ENCODE measurements at places on chromosomes 2 and 18. TPM values are rescaled to one million over a fixed set of nuclear protein-coding genes. Genes with fewer than 3 reads are reported as not detected.

The UPP2 gene
- total RNA-seq, result not detected

DNA sequence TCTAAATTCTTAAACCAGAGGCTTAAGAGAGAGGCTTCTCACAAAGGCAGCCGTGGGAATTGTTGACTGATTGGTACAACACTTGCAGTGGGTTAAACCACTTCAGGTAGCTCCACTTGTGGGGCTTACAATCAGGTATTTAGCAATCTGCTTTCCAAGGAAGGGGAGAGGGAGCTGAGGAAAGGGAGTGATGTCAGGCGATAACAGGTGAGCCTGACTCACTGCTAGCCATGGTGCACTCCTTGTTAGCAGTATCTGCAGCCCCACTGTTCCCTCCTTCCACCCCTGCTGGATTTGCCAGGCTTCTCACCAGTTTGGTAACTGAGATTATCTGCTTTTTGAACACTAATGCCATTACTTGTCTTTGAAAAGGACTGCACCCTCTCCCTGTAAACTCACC is 1056.7 kb upstream of the FANCL start:
- DNase-seq, result no peak

DNA sequence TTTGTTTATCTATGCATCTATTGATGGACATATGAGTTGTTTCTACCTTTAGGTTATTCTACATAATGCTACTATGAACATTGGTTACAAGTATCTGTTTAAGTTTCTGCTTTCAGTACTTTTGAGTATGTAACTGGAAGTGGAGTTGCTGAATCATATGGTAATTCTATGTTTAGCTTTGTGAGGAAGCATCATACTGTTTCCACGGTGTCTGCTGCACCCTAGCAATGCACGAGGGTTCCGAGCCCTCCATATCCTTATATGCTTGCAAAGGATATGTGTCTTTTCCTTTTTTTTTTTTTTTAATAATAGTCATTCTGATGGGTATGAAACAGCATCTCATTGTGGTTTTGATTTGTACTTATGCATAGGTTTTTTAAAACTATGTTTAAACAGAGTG is 83.7 kb downstream of the FMNL2 start:
- DNase-seq, result no peak

GRCh38 chr2:134838143-134838620 is at the start of gene ACMSD:
Gene ACMSD, plus strand, starts transcription at chr2:134838616. Its CDS starts 67 bp downstream, at chr2:134838683.
- DNase-seq, result no peak

DNA sequence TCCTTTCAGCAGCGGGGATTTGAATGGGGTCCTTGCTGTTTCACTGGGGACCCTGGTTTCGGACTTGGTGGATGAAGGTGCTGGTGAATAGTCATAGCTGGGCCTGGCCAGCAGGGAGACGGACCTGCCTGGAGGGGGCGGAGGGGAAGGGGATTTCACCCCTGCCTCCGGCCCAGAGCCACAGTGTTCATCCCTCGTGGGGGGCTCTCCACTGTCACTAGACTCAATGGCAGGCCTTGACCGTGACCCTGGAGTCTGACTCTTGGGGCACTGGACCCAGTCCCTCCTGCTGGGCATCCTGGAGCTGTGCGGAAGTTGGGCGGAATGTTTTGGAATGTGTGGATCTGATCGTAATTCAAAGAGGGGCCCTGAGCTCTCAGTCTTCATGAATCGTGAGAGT is 113.9 kb upstream of the LYPD1 start:
- no peak for DNase-seq

- DNase-seq, result no peak
Observed at GRCh38 chr2:98479959-98480524, 35.4 kb downstream of the INPP4A start.

- no peak for DNase-seq
Observed at GRCh38 chr2:190478572-190479195, 55.8 kb downstream of the NEMP2 start.

The FEV gene
- total RNA-seq, result not detected

The FER1L5 gene
- total RNA-seq, result not detected

GRCh38 chr2:24287171-24287570 is 73.2 kb downstream of the ITSN2 start:
- no peak for DNase-seq

The TBR1 gene
- 0.03 TPM for total RNA-seq

DNA sequence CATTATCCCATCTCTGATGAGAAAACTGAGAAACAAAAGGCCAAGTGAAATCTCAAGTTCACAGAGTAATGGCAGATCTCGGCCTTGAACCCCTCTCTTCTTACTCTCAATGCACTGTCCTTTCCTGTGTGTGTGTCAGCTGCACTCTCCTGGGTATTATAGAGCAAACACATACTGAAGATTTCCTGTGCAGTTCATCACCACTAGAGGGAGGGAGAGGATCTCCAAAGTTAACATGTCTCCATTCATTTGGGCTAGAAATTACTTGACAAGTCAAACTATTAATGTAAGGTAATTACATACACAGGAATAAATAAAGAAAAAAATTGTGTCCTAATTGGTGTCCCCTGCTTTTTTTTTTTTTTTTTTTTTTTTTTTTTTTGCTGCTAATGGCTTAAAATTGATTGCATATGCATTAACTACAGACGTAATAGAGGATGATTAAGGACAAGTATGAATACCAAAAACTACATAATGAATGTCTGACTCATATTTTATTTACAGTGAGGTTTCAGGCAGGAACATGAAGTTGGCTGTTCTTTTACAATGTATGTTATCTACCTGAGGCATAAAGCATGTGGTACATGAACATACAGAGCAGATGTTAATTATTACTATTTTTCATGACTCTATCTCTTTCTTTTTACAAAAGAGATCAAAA is 269.2 kb downstream of the NYAP2 start:
- peak; percentile 73 for DNase-seq

DNA sequence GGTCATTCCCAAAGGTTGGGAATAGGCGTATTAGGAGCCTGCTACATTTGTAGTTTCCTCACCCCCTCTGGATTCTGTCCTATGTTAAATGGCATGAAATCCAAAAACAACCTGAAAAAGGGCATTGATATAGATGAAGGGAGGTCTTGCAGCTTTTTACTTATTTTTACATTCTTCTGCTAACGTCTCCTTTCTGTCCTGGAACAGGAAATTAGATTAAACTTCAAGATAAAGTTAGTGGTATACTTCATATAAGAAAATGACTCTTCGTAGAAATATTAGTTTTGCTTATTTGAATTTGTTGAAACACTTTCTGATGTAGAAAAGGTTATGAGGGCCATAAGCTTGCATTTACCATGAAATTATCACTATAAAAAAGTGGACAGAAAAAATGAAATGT is 694.5 kb downstream of the ADCYAP1 start:
- no peak for DNase-seq

GRCh38 chr2:177334940-177335543 is 57.5 kb upstream of the AGPS start:
- peak; percentile 57 for DNase-seq

The MTX2 gene
- total RNA-seq, result 34.3 TPM

- no peak for DNase-seq
Observed at GRCh38 chr2:29811378-29811777, 110.0 kb downstream of the ALK start.

DNA sequence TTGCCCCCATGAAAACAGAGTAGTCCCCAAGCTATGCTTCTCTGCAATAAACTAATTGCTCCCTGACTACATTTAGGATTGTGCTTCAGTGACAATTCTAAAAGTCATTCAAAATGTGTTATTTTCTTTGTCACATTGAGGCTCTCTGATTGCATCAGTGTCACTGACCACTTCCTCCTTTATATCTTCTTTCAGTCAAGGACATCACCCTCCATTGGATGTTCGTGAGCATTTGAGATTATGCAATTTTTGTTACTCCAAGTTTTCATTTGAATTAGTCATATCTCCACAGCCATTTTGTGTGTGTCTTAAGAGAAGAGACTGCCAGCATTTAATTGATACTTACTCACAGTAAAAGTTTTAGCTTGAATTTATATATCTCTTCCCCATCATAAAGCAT is 780.8 kb upstream of the GCFC2 start:
- no peak for DNase-seq

GRCh38 chr18:65124633-65125032 is 626.2 kb upstream of the CDH7 start:
- no peak for DNase-seq

DNA sequence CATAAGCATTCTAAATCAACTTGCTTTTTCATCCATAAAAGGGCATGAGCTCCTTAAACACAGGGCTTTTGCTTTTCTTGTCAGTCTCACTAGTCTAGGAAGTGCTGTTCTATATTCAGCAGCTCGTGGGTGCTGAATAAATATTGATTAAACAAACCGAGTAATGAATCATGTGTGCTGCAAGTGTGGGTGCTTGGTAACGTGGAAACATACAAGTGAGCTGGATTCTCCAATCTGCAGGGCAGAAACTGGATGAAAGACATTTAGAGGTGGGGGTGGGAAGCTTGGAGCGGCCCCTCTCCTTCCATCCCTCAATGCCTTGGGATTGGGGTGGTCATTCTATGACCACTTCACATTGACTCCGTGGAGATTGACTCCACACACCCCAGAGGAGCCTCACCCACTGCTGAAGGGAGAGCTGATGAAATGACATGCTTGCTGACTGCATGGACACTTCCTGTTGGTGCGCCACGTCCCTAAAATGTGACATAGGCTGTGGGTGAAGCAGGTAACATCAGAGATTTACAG is 114.6 kb downstream of the DOCK10 start:
- no peak for DNase-seq

The CYP27C1 gene
- total RNA-seq, result 0.63 TPM

All from SJSA1 (cell line).